D721Med (cell line): ENCODE measurements at places on chromosomes 3 and 15.

GRCh38 chr3:112745567-112746248, 101.0 kb downstream of the CD200R1L start:
- no peak for DNase-seq

GRCh38 chr3:2540115-2540514, 441.4 kb downstream of the CNTN4 start:
- DNase-seq: no peak

- DNase-seq: no peak
Measured at GRCh38 chr3:62774221-62774620, 101.0 kb downstream of the CADPS start.

DNA sequence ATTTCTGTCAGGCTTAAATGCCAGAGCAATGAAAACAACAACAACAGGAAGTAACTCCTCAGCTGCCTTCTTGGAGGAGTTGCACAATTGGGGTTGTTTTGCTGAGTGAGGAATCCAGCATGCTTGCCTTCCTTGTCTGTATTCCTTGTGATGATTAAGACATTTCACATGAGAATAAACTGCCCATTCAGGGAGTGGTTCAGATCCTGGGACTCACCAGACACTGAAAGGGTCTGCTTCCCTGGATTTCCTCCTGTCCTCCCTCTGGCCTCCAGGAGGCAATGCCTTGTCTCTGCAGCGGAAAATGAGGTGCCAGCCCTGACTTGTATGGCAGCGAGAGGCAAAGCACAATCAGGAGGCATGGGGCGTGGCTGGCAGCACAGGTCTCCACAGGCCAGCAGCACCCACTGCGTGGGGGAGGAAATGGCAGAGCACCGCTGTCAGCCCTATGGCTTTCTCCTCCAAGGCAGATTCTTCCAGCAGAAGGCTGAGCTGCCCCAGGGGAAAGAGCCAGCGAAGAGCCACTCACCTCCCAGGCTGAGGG, 41.5 kb downstream of the RBP2 start:
- DNase-seq: no peak
